Astrocyte (in vitro differentiated cells and primary cell): ENCODE measurements at places on chromosomes 13 and 19. TPM values are rescaled to one million over a fixed set of nuclear protein-coding genes. Genes with fewer than 3 reads are reported as not detected.

The ZNF846 gene
- total RNA-seq, result 13.7 and 14.4 TPM in 2 replicates

The WDR87 gene
- total RNA-seq, result not detected in 2 replicates

The ZFP82 gene
- 6.4 and 6.6 TPM in 2 replicates for total RNA-seq

The STX10 gene
- 39.7 and 39.8 TPM in 2 replicates for total RNA-seq

The TEX101 gene
- total RNA-seq, result not detected in 2 replicates
